ENCODE measurements at places on chromosomes 7 and 10.

- no peak for DNase-seq
These were observed 41.4 kb downstream of the EXOC4 start for GRCh38 chr7:133294234-133294633.

- DNase-seq: no peak
These were observed 106.2 kb upstream of the DLX6 start for GRCh38 chr7:96899108-96899507.

DNA sequence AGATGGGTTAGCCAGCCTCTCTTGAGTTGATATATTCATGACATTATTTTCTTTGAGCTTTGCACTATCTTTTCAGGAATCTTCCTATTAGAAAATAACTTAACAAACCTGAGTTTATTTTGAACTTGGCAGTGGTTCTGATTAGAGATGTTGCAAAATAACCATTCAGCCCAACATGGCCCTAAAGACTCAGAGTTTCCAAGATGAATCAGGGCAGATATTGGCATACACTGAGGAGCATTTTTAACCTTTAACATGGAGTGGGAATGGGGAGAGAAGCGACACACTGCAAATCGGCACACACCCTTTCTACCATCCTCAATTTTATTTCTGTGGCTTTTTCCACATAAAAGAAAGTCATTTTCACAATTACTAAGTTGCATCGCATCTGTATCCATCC lies 190.8 kb downstream of the TRIL start:
- DNase-seq: no peak

DNA sequence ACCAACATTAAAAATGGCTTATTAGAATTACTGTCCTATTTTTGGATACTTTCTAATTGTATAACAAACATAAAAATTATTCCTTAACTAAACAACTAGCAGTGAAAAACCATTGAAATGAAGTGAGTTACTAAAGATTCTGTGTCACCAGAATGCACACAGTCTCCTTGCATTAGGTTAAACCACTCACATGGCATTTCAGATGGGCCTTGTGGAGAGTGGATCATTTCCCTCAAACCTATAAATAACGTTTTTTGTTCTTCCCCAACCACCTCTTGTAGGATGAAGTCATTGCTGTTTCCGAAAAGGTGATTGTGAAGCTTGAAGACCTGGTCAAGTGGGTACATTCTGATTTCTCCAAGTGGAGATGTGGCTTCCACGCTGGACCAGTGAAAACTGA lies 38.4 kb downstream of the ARID5B start:
- DNase-seq: no peak

- no peak for DNase-seq
These were observed 18.1 kb downstream of the MAD1L1 start for GRCh38 chr7:2214636-2215035.

- no peak for DNase-seq
These were observed 6.4 kb upstream of the RPP30 start for GRCh38 chr10:90865401-90865800.

- DNase-seq: no peak
These were observed 164.2 kb upstream of the YAE1 start for GRCh38 chr7:39402034-39402433.

- no peak for DNase-seq
These were observed 772 bp downstream of the PRDX3 start for GRCh38 chr10:119177708-119178371.

- no peak for DNase-seq
These were observed 21.3 kb upstream of the TBRG4 start for GRCh38 chr7:45132708-45133320.

- no peak for DNase-seq
These were observed 192.6 kb downstream of the CDCA7L start for GRCh38 chr7:21753071-21753470.

DNA sequence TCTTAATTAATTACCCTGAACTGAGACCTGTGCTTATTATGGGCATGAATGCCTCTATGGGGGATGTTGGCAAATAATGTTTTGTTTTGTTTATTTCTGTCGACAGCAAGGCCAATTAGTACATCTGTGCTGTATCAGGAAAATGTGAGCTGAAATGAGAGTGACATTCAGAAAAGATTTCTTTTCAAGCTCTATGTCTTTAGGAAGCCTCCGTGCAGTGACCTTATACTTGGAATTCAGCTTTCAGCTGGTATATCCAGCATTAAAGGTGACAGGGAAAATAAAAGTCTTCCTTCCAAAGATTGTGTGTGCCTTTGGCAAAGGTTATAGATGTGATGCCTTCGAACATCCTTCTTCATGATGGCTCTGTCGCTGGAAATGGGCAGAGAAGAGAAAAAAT lies 1061.1 kb downstream of the SORCS3 start:
- DNase-seq: no peak

GRCh38 chr7:134443396-134444070 lies 15.4 kb downstream of the AKR1B1 start:
- no peak for DNase-seq

- DNase-seq: no peak
These were observed 188.5 kb upstream of the BMPER start for GRCh38 chr7:33716581-33717477.

- DNase-seq: no peak
These were observed 186.8 kb downstream of the MGMT start for GRCh38 chr10:129653861-129654260.
